ENCODE measurements at places on chromosomes 2 and 18.

DNA sequence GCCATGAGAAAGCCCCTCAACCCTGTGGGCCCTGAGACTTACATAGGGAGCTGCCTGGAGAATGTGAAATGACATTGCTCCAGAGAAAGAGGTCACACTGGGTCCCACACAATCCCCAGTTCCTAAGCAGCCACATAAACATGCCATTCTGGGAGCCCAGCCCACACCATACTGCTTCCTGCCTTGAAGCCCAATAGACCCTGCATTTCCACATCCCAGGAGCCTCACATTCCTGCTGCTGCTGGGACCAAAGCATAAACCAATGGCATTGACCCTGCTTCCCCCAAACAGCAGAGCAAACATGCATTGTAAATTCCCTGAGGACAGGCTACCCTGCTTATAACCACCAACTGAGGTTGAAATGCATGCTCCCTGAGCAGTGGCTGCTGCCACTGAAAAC lies 1117.6 kb upstream of the SLC39A10 start:
- DNase-seq = no peak

DNA sequence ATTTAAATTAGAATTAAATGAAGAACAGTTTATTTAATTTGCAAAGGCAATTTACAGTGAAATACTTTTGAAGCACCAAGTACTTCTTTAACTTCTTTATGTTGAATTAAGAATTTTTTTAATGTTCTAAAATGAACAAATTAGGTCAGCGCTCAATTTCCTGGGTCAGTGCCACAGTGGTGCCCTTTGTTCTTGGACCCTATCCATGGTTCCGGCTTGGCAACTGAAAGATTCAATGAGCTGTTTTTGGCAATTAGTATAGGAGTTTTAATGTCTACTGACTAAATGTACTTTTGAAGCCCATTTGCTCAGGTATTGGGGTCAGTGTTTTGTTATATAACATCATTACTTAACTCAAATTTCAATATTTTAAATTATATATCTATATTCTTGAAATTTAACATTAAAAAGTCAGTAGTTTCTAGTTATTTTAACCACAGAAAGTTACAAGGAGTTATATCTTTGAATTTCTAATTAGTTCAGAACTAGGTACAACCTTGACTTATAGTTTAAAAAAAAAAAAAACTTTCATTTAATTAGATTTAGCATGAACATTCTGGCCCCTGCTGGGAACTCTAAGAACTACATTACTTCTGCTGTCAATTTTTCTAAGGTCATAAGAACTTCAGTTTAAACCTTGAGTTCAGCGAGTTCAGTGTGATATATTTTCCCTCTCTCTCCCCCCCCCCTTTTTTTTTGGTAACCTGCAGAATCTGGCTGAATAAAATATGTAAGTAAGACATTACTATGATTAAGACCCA lies 7.6 kb upstream of the MSTN start:
- DNase-seq = no peak

DNA sequence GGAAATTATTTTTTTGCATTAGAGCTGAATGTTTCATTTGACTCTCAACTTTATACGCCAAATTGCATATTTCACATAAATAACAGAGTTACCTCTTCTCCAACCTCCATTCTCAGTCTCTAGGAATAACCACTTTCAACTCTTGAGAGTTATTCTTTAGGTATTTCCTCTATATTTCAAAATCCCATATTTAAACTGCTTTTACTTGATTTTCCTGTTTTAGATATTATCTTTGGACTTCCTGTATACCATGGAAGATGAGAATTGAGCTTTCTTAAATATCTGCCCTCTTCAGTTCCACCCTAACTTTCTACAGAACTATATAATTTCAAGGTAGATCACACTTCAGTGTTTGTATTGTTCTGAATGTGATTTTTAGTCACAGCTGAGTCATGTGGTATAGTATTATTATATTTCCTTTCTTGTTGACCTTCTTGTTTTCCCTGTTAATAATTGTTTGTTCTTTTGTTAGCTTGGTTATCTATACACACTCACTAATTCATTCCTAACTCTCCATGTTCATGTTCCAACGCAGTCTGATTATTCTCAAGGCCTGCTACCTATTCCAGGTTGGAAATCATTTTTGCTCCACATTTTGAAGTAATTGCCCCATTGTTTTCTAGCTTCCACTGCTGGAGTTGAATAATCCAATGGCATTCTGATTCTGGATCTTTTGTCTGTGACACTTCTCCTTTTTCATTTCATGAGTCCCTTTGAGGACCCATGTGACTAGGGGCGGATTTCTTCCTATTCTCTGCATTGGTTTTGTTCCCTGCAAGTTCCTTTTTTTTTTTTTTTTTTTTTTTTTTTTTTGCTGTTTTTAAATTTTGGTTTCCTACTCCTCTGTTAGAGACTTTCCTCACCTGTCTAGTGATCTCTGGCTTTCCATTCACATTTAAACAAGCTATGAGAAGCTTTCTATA lies 156.8 kb upstream of the RBMS1 start:
- no peak for DNase-seq

DNA sequence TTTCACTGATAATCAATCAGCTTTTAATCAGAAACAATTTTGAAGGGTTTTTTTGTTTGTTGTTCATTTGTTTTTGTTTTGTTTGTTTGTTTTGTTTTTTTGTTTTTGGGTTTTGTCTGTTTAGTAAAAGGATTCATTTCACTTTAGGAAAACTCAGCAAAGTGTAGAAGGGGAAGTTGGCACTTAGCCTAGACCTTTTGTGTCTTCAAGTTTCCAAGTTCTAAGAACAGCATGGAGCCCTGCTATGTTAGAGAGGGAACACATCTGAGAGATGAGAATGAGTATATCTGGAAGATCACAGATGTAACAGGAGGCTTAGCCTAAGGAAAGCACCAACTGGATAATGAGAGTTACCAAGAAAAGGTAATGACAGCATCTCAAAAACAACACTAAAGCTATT lies 501.5 kb downstream of the ERBB4 start:
- no peak for DNase-seq

DNA sequence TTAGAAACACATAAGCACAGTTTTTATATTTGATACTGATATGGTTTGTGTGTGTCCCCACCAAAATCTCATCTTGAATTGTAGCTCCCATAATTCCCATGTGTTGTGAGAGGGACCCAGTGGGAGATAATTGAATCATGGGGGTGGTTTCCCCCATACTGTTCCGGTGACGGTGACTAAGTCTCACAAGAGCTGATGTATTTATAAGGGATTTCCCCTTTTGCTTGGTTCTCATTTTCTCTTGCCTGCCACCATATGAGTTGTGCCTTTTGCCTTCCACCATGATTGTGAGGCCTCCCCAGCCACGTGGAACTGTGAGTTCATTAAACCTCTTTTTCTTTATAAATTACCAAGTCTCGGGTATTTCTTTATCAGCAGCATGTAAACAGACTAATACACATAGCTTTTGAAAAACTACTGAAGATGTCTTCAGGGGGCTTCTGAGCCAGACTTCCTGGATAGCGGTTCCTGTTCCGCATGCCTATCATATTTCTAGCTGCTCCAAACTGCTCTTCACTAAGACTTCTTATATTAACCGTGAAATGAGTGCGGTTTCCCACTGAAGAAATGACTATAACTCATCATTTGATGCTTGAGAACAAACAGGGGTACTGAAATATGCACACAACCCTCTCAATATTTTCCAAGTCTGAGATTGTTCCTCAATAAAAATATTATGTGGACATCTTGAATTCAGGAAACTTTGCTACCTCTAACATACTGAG lies 75.8 kb downstream of the SPHKAP start:
- DNase-seq = no peak

GRCh38 chr2:10473121-10473756 lies 25.1 kb upstream of the ODC1 start:
- no peak for DNase-seq

DNA sequence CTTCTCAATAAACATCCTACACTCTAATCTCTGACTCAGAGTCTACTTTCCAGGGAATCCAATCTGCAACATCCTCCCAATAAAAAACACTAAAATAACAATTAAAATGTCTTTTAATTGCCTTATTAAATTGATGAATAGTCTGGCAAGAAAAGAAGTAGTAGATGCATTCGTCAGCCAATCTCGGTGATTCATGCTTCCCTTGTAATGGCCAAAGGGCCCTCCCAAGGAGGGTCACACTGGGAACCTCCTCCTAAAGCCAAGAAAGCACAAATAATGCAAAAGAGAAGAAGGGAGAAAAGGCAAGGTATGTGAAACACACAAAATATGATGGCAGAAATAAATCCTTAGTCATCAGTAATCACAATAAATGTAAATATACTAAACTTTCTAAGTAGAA lies 16.8 kb downstream of the ST8SIA5 start:
- no peak for DNase-seq

DNA sequence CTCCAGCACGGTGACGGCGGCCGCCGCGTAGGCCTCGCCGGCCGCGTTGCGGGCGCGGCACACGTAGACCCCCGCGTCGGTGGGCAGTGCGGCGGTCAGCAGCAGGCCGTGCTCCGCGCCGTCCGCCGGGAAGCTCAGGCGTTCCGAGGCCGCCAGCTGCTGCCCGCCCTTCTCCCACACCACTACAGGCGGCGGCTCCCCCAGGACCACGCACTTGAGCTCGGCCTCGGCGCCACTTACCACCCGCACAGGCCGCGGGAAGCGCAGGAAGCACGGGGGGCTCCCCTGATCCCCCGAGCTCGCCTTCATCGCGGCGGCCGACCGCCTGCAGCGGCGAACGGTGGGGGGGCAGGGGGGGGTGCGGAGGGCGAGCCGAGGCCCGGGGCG lies 422 bp downstream of the OBSL1 start:
- no peak for DNase-seq

DNA sequence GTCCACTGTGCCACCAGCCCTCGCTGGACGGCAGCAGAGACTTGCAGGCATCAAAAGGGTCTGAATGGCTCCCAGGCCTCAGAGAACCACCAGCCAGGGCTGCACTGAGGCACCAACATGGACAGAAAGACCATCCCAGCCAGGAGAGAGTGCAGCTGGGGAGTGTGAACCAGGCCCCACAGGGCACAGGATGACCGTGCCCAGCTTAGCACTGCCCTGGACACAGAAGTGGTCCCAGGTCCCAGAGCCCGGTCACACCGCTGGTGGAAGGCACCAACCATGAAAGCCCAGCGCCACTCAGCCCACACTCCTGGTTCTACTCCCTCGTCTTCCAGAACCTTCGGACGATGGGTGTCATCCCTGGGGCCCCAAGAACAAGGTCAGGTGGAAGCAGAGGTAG lies 20.5 kb downstream of the AQP12A start:
- DNase-seq = no peak

- no peak for DNase-seq
Measured at GRCh38 chr2:136101042-136101441, 16.9 kb downstream of the CXCR4 start.

- no peak for DNase-seq
Measured at GRCh38 chr2:201807452-201807999, 1.2 kb downstream of the CDK15 start.

DNA sequence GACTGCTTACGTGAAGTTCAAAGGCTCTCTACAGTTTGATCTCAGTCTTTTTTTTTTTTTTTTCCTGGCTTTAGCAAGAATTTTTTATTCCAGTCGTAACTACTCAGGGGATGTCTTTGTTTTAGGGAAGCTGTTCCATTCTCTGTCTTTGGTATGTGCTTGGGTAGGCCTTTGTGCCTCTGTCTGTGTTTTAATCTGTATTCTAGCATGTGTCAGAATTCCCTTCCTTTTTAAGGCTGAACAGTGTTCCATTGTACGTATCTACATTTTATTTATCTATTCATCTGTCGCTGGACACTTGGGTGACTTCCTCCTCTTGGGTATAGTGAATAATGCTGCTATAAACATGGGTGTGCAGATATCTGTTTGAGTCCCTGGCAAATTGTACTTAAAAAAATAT lies 42.6 kb downstream of the MYO1B start:
- DNase-seq = no peak

- DNase-seq = no peak
Measured at GRCh38 chr18:13096232-13096631, 105.1 kb downstream of the CEP192 start.

- no peak for DNase-seq
Measured at GRCh38 chr2:33085646-33086045, 138.9 kb downstream of the LTBP1 start.

- DNase-seq = no peak
Measured at GRCh38 chr2:108268001-108268400, 20.7 kb upstream of the SULT1C2 start.

GRCh38 chr2:15359716-15360531 lies 201.2 kb downstream of the NBAS start:
- DNase-seq = no peak

GRCh38 chr2:21700644-21701043 lies 576.9 kb downstream of the TDRD15 start:
- DNase-seq = no peak

GRCh38 chr2:20483194-20483895 lies 36.5 kb downstream of the RHOB start:
- DNase-seq = no peak

GRCh38 chr18:55576001-55576400 lies 12.0 kb downstream of the TCF4 start:
- DNase-seq = no peak

DNA sequence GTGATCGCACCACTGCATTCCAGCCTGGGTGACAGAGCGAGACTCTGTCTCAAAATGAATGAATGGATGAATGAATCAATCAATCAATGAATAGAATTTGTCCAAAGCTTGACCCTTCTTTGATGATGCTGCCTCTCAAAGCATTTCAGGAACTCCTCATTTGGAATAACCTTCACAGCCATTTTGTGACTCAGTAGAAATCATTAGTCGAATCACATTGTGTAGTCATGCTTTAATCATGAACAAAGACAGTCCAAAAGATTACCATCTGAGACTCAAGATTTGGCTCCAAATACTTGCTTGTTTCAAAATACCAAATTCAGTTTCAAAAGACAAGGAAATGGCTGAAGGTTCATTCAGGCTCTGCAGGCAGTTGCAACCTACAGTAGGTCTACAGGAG lies 83.1 kb downstream of the VWA3B start:
- DNase-seq = no peak

DNA sequence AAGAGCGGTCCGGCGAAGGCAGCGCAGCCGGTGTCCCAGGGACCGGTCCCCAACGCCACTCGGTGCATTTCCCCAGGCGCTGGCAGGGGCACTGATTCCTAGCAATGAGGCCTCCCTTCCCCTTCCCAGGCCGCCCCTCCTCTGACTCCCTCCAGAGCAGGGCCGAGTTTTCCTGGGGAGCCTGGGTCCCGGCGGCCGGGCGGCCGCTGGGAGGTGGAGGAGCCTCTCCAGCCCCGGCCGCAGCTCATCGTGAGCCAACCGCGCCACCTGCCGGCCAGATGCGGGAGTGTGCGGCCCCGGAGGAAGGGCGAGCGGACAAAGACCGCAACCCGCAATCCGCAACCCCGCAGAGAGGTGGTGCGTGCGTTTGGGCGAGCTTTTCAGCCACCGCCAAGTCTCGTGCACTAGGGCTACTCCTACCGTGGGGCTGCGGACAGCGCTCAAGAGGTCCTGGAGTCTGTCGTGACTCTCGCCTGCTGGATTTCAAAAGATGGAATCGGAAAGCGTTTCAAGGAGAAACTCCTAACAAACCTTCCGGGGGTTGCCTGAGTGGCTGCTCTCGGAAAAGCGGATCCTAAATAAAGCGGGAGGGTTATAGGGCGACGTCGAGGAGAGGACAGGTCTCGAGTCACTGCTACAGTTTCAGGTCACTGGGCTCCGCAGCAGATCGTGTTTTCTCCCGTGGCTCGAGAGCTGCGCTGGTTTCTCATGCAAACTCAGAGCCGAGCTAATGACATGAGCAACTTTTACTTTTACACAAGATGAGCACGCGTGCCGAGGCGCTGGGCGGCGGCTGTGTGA lies 1.5 kb upstream of the EPHA4 start:
- no peak for DNase-seq

- DNase-seq = no peak
Measured at GRCh38 chr2:127560201-127560930, 24.9 kb downstream of the MYO7B start.

- DNase-seq = no peak
Measured at GRCh38 chr2:55500025-55500424, 19.5 kb upstream of the CFAP36 start.

- no peak for DNase-seq
Measured at GRCh38 chr2:45636008-45636407, 15.5 kb upstream of the PRKCE start.
